ENCODE measurements at places on chromosomes 3 and 15. TPM values are rescaled to one million over a fixed set of nuclear protein-coding genes. Genes with fewer than 3 reads are reported as not detected.
A peak's percentile ranks its signal among the peaks of the same experiment; 100 is the strongest.

DNA sequence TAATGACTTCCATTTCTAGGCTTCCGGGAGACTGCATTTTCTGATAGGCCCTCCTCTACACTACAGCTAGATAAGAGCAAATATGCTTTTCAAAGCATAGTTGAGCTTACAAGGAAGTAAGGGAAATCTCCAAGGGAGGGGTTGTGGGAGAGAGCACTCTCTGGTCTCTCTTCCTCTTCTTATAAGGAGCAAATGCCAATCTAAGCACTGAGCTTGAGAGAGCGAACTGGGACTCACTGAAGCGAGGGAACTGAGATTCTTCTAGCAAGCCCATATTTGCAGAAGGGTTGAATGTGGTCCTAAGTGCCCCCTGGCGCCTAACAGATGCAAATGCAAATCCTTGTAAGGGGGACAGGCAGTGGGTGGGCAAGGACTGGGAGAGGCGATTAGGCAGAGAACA, 164.8 kb downstream of the ERC2 start:
- peak; percentile 67 for DNase-seq

Gene CCDC54
- not detected for total RNA-seq

- DNase-seq, result peak; percentile 56
Measured at GRCh38 chr15:90087454-90088154, 14.7 kb downstream of the IDH2 start.

DNA sequence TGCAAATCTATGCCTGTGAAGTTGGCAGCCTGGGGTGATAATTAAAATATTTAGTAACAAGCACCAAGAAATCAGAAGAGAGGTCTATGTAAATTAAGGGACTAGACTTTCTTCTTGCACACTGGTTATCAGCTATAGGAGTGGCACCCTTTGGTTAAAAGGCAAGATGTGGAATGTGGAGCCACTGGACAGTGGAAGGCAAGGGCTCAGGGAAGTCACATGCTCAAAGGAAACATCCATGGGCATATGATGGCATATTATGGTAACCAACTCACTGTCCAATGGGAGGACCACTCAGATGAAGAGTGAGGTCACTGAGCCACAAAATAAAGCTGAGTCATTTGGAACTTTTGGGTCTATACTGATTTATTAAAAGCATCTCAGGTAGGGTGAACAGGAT, 165.6 kb upstream of the PRICKLE2 start:
- no peak for DNase-seq

Gene GP5
- 0.23 TPM for total RNA-seq

DNA sequence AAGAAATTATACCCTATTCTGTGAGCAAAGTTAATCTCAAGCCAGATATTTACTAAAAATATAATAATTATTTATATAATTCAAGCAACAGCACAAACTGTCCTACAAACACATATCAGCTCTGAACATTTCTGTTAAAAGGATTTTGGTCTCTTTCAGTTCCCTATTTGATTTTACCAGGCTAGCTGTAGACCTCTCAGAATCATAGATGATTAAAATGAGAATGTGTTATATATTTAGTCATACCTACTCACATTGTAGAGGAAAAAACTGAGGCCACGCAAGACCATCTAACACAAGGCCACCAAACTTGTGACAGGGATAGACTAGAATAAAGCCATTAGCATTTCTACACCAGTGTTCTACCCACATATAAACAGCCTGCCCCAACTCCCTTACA, 28.5 kb downstream of the ACKR4 start:
- DNase-seq, result no peak

DNA sequence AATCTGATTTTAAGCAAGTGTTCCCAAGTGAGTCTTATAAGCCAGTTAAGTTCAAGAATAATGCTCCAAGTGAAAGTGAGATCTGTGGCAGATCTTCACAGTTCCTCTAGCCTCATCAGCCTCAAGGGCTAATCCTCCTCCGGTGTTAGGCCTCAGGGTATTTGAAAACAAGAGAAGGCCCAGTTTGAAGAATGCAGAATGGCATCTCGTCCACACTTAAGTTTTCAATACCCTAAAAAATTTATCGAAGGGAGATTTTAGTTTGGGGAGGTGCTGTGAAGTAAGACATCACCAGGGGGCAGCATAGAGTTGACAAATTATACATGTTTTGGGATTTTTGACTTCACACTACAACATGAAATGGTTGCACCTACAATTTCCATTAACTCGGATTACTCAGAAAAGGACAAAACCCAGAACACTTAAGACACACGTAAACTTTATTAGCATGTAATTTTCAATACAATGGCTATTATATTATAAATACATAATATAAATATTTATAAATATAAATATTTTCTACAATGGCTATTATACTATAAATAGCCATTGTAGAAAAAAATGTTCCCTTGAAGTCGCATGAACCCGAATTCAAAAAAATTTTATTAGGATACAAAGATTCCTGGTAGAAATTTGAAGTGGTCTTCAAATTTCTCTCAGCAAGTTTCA, 2.3 kb upstream of the TMEM266 start:
- peak; percentile 40 for DNase-seq

Gene CLRN1
- total RNA-seq, result not detected

- DNase-seq, result no peak
Measured at GRCh38 chr15:91484141-91484540, 369.4 kb upstream of the SLCO3A1 start.

- DNase-seq, result no peak
Measured at GRCh38 chr15:65948383-65948782, 79.1 kb downstream of the RAB11A start.

DNA sequence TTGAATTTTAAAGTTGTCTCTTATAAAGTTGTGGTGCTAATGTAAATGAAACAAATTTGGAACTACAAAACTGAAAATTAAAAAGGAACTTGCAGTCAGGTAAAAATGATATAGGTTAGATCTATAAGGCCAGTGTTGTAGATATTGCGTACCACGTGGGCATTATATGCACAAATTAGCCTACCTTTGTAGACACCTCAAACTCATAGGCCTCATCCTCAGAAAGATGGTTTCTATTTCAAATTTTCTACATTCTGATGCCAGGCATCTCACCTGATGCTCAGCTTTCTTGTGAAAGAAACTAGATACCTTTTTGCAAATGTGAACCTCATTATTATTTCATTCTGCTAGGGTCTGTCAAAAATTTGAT, 25.6 kb downstream of the TMEM207 start:
- DNase-seq, result no peak

DNA sequence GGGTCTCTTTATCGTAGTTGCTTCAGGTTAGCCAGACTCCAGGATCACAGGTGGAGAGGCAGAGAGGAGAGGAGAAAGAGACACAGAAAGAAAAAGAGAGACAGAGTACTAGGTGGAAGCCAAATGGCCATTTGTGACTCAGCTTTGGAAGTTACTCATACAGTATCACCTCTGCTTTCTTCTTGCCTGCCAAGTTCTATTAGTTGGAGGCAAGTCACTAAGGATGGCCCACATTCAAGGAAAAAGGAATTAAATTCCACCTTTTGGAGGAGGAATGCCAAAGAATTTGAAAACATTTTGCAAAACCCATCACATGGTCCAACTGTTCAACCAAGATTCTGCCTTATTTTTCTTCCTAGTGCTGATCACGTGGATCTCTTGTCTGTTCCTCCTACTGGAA, 291.1 kb downstream of the CHL1 start:
- DNase-seq, result no peak

Gene CASR
- not detected for total RNA-seq

DNA sequence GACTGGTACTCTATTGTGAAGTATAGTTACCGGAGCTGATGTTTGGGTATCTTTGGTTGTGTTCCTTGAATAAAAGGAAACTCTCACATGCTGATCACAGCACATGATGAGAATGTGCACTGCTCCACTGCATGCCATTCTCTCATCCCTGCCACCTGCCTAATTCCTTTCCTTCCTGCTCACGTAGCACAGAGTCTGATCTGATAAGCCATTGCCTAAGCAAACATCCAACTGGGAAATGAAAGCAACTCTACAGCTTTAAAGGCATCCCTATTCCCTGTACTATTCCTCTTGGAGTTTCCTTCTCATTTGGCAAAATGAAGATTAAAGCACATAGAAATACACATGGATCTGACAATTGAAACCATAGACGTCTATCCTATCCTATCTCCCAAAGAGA, 359.8 kb downstream of the C3orf38 start:
- DNase-seq, result no peak

Gene CCR8
- not detected for total RNA-seq

Gene TMEM42
- total RNA-seq, result 17.7 TPM

GRCh38 chr3:124654470-124654845, 75.8 kb upstream of the UMPS start:
- DNase-seq, result no peak

- no peak for DNase-seq
Measured at GRCh38 chr3:153093629-153094028, 68.4 kb upstream of the RAP2B start.

GRCh38 chr3:142863930-142864920, 24.7 kb downstream of the PCOLCE2 start:
- DNase-seq, result no peak

- DNase-seq, result no peak
Measured at GRCh38 chr15:100180921-100181320, 160.9 kb downstream of the ADAMTS17 start.

DNA sequence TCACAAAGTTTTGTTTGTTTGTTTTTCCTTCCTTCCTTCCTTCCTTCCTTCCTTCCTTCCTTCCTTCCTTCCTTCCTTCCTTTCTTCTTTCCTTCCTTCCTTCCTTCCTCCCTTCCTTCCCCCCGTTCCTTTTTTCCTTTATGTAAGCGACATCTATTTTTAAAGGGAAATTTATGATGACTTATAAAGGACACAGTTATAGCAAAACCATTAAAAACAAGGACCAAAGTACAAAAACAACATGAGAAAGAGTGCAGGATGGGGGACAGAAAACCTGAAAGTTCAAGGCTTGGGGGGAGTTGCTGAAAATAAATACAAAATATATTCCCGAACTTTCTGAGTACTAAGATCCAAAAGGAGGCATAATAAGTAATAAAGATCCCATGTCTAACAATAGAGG, 1.8 kb downstream of the ADGRG7 start:
- no peak for DNase-seq

Gene DPH6
- total RNA-seq, result 10.6 TPM

GRCh38 chr15:71806452-71806931, 3.9 kb upstream of the NR2E3 start:
- no peak for DNase-seq

DNA sequence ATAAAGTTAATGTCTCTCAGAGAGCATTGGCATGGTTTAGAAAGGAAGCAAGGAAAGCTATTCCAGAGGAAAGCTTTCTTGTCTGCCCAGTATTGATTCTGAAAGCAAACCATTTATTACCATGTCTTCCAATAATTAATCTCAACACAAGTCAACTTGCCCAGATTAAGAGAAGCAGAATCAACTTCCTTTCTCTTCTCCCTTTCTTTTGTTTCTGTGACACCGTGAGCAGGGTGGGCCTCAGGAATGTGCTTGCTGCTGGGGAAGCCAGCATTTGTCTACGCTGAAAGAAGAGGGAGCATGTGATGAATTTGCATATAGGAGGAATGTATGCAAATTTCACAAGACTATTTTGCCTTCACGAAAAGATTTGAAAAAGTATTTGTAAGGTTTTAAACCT, 368.6 kb upstream of the ROPN1 start:
- DNase-seq, result no peak

DNA sequence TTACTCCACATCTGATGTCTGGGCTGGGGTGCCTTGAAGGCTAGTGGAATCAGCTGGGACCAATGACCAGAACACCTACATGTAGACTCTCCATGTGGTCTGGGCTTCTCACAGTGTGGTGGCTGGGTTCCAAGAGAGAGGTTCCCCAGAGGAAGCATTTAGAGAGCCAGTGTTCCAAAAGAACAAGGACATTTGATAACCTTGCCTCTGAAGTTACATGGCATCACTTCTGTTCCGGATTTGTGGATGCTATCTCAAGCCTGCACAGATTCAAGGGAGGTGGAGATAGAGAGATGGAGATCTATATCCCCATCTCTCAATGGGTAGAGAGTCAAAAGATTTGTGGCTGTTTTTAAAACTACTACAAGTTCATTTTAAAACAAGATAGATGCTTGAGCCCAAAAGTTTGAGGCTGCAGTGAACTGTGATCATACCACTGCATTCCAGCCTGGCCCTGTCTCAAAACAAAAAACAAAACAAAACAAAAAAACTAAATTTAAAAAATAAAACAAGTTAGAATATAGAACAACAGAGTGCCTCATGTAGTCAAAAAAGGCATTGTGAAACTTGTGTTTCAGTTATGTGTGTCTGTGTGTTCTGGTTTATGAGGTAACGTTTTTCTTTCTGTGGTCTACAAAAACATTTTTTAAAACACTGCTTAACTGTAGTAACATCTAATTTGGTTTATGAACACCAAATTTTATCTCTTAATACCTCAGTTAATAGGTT, 44.8 kb downstream of the PDE8A start:
- no peak for DNase-seq

DNA sequence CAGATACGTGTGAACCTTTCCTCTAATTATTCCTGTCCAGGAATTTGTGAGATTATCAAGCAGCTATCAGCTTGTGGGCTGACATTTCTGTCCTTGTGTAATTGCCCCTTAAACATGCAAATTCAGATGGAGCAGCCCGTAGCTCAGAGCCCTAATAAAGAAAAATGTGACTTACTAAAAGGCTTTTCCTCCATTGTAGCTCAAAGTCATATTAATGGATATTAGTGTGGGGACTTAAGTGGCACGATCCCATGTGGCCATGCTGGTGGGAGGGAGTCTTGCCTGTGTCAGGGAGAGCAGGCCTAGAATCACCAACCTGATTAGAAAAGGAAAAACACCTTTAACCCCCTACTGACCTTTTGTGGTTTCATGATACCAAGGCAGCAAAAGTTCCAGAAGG, 399.2 kb downstream of the LRTM1 start:
- no peak for DNase-seq

Gene IL20RB
- 2.9 TPM for total RNA-seq

- DNase-seq, result no peak
Measured at GRCh38 chr3:128508852-128509251, 15.9 kb upstream of the GATA2 start.

Gene VWA5B2
- total RNA-seq, result 1.1 TPM

Gene SNTN
- total RNA-seq, result not detected

DNA sequence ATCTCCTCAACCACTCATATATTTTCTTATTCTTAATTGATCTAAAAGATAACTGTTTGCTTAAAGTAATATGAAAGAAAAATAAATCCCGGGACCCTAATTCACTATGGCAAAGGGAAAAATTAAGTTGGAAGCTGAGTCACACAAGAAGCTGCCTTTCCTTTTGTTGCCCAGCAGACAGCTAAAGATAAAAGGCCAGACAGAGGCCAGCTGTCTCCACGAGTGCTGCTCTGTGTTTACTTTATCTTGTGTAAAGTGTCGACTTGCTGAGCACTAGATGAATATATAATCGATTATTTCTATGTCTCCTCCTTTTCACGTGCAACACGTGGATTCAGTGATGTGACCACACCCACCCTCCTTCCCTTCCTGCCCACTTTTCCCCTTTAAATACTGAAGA, 52.8 kb upstream of the NSMCE3 start:
- DNase-seq, result no peak

Gene SMCO1
- total RNA-seq, result not detected
